CD4-positive, alpha-beta memory T cell (primary cell): ENCODE measurements at places on chromosomes 6 and 20.

DNA sequence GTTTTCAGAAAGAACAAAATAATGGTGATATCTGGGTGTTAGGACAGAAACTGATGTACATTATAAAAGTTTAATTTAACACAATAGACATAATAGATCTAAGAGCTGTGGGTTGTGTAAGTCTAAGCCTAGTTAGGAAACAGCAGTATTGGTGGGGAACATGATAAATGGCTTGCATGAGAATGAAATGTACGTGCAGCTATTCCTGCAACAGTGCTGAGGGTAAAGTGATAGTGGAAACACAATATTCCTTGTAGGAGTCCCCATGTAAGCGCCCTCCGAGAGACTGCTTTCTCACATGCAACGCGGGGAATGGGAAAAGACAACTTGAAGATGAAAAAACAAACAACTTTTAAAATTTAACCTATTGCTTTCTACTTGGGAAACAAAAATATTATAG, 96.6 kb upstream of the TRAF3IP2 start:
- DNase-seq = no peak
- peaks cover 19% of the 10 kb centered on the region for H3K4me1 ChIP-seq
- no peak overlapping the region for H3K27ac ChIP-seq

DNA sequence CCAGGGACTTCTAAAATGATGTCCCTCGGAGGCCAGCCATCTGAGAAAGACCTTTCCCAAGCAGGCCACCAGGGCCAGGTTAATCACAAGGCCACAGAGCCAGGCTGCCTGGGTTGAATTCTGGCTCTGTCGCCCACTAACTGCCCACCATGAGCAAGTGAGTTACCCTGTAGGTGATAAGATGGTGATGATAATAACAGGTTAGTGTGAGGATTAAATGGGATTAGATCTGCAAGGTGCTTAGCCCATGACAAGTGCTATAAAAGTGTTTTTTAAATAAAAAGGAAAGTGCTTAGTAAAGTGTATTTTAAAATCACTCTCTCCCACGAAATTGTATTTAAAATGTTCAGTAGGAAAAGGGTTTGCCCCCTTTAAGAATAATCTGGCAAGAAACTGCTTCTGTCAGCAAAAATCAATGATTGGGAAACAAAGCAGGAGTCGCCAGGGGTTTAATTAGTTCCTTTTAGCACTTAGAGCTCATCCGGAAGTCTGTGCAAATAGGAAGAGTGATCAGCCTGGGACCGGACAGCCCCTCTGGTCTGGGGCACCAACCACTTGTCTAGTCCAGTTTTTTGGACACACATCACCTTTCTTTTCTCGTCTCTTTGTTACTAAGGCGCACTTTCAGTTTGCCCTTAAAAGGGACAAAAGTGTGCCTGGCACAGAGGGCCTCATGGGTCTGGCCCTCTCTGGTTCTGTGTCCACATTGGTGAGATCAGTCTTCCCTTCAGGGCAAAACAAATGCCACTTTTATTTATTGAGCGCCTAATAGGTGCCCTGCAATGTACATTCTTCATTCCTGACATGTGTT, 150.4 kb downstream of the GRM4 start:
- no peak overlapping the region for H3K27ac ChIP-seq
- DNase-seq = no peak
- H3K36me3 ChIP-seq = no peaks in the 10 kb centered on the region
- no peaks in the 10 kb centered on the region for H3K4me1 ChIP-seq
- no peak overlapping the region for H3K4me3 ChIP-seq

GRCh38 chr6:105326833-105327770, 75.8 kb downstream of the PREP start:
- H3K27me3 ChIP-seq = no peaks in the 10 kb centered on the region
- no peak for DNase-seq
- H3K4me1 ChIP-seq = no peaks in the 10 kb centered on the region
- H3K27ac ChIP-seq = no peak overlapping the region

DNA sequence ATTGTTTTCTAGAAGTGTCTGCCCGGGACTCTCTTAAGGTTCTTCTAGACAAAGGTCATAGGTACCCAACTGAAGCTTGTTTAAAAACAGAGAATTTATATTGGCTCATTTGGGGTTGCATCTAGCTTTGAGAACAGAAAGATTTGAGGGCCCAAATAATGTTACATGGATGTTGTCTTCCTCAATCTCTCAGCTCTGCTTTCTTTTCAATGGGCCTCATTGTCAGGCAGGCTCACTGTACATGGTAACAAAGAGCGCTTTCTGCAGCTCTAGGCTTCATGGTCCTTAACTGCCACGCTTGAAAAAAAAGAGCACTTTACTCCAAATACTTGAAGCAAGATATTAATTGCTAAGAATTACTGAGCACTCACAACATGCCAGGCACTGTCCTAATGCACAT, 22.2 kb downstream of the NHLRC1 start:
- H3K4me1 ChIP-seq = no peaks in the 10 kb centered on the region
- H3K4me3 ChIP-seq = no peak overlapping the region
- no peaks in the 10 kb centered on the region for H3K36me3 ChIP-seq
- H3K27me3 ChIP-seq = no peaks in the 10 kb centered on the region
- H3K27ac ChIP-seq = no peak overlapping the region
